Activated CD8-positive, alpha-beta T cell treated with anti-CD3 and anti-CD28 coated beads for 36 hours (primary cell): ENCODE measurements at places on chromosomes 7 and 10. TPM values are rescaled to one million over a fixed set of nuclear protein-coding genes. Genes with fewer than 3 reads are reported as not detected.

GRCh38 chr10:80260295-80261243 is 28.9 kb downstream of the MAT1A start:
- no peaks in the 10 kb centered on the region for H3K27me3 ChIP-seq
- H3K36me3 ChIP-seq: no peaks in the 10 kb centered on the region
- H3K4me1 ChIP-seq: no peaks in the 10 kb centered on the region
- H3K27ac ChIP-seq: no peak overlapping the region
- peak; percentile 40 for DNase-seq

DNA sequence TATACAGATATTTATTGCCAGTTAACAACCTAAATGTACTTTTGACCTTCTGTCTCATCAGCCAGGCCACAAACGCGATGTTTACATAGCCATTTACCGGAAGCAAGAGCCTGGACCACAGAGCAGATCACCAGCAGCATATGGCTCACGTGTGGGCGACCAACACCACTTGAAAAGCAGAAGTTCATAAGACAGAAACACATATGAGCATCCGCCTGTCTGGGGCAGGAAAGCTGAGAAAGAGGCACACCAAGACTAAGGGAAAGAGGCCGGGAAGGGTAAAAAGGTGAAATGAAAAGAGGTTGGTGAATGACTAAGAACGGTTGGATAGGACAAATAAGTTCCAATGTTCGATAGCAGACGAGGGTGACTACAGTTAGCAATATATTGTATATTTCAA is 1.3 kb downstream of the ABCB1 start:
- H3K27me3 ChIP-seq: peaks cover 8% of the 10 kb centered on the region
- peak; percentile 87 for DNase-seq
- peak overlapping the region; percentile 76 for H3K27ac ChIP-seq

GRCh38 chr7:27939893-27940292 is 199.9 kb downstream of the TAX1BP1 start:
- no peak overlapping the region for H3K27ac ChIP-seq
- no peaks in the 10 kb centered on the region for H3K36me3 ChIP-seq
- DNase-seq: no peak
- H3K27me3 ChIP-seq: no peaks in the 10 kb centered on the region

GRCh38 chr10:35218339-35218955 is 91.8 kb downstream of the CREM start:
- peak overlapping the region; percentile 37 for H3K4me3 ChIP-seq
- H3K4me1 ChIP-seq: peaks cover 43% of the 10 kb centered on the region

- DNase-seq: no peak
- no peak overlapping the region for H3K27ac ChIP-seq
- no peak overlapping the region for H3K4me3 ChIP-seq
These were observed 43.6 kb downstream of the LAMB4 start for GRCh38 chr7:108086546-108086945.

DNA sequence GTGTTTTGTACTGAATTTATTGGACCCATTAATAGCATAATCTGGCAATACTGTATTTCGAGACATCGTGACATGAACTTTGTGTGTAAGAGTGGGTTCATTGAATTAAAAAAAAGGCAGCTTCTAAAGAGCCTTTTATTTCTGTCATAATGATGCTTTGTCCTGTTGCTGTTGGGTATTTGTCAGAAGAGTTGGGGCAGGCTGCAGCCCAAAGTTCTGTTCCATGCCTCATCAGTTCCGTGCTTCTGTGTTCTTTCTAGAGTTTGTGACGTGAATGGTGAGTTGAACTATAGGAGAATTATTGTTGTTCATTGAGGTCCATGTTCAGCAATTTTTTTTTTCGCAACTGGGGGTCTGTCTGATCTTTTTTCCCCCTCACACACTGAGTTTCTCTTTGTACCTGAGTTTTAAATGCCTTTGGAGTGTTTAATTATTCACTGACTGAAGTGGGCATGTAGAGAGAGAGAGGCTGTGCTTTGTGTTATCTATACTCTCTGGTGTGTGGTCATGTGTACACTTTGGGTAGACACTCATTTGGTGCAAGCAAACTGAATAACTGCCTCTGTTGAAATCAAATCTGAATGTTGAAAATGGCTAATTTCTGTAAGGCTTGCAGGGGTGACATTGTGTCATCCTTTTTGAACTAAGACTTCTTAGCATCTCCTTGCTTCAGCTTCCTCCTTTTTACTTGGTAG is 69.8 kb downstream of the ADD3 start:
- H3K36me3 ChIP-seq: peaks cover 5% of the 10 kb centered on the region
- no peaks in the 10 kb centered on the region for H3K27me3 ChIP-seq
- H3K27ac ChIP-seq: peak overlapping the region; percentile 92
- peak; percentile 44 for DNase-seq

GRCh38 chr10:24622781-24623301 is 100.8 kb downstream of the ARHGAP21 start:
- peak overlapping the region; percentile 38 for H3K4me3 ChIP-seq
- DNase-seq: peak; percentile 20

DNA sequence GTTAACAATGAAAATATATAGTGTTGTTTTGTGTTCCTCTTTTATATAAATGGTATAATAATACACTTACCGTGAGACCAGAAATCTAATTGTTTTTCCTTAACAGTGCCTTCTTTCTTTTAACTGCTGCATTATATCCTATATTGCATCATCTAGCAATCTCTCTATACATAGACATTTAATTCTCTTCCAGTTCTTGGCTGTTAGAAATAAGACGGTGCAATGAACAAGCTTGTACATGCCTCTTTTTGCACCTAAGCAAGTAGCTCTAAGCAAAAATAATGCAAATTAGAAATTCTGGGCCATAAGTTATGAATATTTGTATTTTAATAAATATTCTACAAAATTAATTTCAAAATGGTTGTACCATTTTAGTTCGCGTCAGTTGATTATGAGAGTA is 55.9 kb upstream of the AHR start:
- H3K27me3 ChIP-seq: no peaks in the 10 kb centered on the region
- H3K27ac ChIP-seq: no peak overlapping the region
- H3K36me3 ChIP-seq: peaks cover 3% of the 10 kb centered on the region
- no peak overlapping the region for H3K4me3 ChIP-seq
- no peak for DNase-seq
- H3K4me1 ChIP-seq: peaks cover 7% of the 10 kb centered on the region

DNA sequence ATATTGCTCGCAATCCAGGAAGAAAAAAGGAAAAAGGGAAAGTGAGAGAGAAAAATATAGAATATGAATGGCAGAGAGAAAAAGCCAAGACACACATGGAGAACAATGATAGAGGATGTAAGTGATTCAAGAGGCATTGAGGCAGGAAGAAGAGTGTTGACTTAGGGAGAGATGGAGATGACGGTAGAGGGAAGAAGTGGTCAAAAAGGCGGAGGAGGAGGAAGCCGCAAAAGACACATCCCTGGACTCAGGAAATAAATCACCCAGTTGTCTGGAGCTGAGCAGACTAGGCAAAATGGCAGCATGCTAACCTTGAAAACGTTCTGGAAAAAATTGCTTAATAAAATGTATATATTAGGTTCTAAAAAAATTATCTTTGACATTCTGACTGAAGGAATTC is 17.7 kb upstream of the GPR37 start:
- peaks cover 6% of the 10 kb centered on the region for H3K27me3 ChIP-seq
- no peak overlapping the region for H3K27ac ChIP-seq
- no peaks in the 10 kb centered on the region for H3K4me1 ChIP-seq
- no peak for DNase-seq
- H3K4me3 ChIP-seq: no peak overlapping the region

DNA sequence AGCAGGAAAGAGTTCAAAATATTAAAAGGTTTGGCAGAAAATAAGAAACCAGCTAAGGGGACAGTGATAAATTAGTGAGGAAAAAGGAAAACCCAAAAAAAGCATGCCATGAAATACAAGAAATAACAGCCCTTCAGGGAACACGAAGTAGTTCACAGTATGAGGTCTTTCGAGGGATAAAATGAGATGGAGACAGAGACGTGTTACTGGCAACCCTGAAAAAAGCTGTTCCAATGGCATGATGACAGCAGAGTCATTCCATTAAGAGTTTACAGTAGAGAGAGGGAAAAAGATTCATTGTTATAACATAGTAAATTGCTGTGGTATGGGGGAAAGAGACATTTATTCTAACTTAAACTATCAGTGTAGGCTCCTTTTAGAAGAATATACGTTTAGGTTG is 391.2 kb downstream of the ANKRD7 start:
- H3K27me3 ChIP-seq: no peaks in the 10 kb centered on the region
- H3K4me1 ChIP-seq: no peaks in the 10 kb centered on the region
- no peaks in the 10 kb centered on the region for H3K36me3 ChIP-seq
- no peak overlapping the region for H3K27ac ChIP-seq
- H3K4me3 ChIP-seq: no peak overlapping the region

GRCh38 chr10:78892338-78893176 is 176.2 kb upstream of the ZMIZ1 start:
- DNase-seq: no peak
- H3K27me3 ChIP-seq: peaks cover 2% of the 10 kb centered on the region
- H3K36me3 ChIP-seq: no peaks in the 10 kb centered on the region
- no peak overlapping the region for H3K27ac ChIP-seq
- no peak overlapping the region for H3K4me3 ChIP-seq
- H3K4me1 ChIP-seq: no peaks in the 10 kb centered on the region

- peak overlapping the region; percentile 74 for H3K4me3 ChIP-seq
- H3K36me3 ChIP-seq: no peaks in the 10 kb centered on the region
- H3K27ac ChIP-seq: no peak overlapping the region
These were observed 5.7 kb downstream of the KAZALD1 start for GRCh38 chr10:101067356-101068083.

GRCh38 chr7:133633055-133633454 is 380.2 kb downstream of the EXOC4 start:
- H3K4me1 ChIP-seq: no peaks in the 10 kb centered on the region
- no peak overlapping the region for H3K27ac ChIP-seq
- H3K27me3 ChIP-seq: no peaks in the 10 kb centered on the region
- peaks cover 41% of the 10 kb centered on the region for H3K36me3 ChIP-seq
- no peak for DNase-seq

DNA sequence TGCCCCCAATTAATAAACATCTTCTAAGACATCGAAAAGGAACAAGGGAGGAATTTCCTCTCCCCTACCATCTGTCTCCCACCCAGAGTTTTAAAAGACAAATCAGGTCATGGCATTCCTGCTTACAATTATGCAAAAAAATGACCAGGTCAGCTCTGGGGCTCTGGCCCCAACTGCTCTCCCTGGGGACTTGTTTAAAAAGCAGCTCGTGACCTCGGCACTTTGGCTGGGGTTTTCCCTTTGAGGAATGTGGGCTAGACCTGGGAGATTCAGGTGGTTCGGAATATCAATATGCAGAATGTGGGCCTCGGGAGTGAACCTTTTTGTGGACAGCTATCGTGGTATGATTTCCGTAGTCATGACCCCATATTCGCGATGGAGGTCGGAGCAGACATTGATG is 648 bp upstream of the RADIL start:
- H3K4me1 ChIP-seq: peaks cover 7% of the 10 kb centered on the region
- no peak for DNase-seq
- H3K36me3 ChIP-seq: no peaks in the 10 kb centered on the region
- H3K27ac ChIP-seq: no peak overlapping the region
- H3K4me3 ChIP-seq: no peak overlapping the region

DNA sequence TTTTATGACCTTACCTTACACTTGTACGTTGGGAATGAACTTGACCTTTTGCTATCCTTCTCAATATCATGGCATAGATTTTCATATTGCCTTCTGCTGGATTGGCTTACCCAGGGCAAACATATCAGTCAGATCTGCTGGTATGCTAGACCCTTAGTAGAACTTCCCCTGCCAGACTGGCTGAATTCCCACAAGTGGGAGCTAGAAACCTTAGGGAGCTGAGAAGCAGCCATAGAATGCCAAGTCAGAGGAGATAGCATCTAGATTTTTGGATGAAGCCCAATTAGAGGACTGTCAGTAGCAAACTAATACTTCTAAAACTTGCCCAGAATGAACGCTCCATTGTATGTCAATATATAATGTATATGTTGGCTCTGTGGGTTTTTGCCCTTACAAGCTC is 385.0 kb downstream of the NXPH1 start:
- no peaks in the 10 kb centered on the region for H3K4me1 ChIP-seq
- H3K27me3 ChIP-seq: no peaks in the 10 kb centered on the region
- no peaks in the 10 kb centered on the region for H3K36me3 ChIP-seq
- H3K4me3 ChIP-seq: no peak overlapping the region

- peaks cover 16% of the 10 kb centered on the region for H3K4me1 ChIP-seq
- DNase-seq: no peak
- H3K27ac ChIP-seq: no peak overlapping the region
- H3K27me3 ChIP-seq: no peaks in the 10 kb centered on the region
- peaks cover 4% of the 10 kb centered on the region for H3K36me3 ChIP-seq
- no peak overlapping the region for H3K4me3 ChIP-seq
These were observed 4.6 kb downstream of the PWWP2B start for GRCh38 chr10:132401401-132402118.

DNA sequence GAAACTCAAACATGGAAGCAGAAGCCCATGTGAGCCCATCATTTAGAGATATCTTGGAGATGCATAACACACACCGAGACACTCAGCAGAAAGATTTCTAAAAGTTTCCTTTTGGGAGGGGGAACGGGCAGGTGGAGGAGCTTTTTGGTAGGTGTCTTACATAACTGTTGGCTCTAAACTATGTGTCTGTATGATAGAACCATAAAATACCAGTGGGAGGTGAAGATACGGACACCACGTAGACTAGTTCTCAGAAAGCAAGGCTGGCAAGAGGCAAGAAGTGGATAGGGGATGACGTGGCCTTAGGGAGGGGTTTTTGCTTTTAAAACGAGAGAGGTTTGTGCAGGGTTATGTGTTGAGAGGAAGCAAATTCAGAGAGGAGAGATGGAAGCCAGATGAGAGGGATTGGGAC is 36.5 kb downstream of the IL15RA start:
- peaks cover 17% of the 10 kb centered on the region for H3K36me3 ChIP-seq
- H3K4me1 ChIP-seq: peaks cover under 1% of the 10 kb centered on the region
- H3K4me3 ChIP-seq: no peak overlapping the region
- DNase-seq: no peak
- H3K27ac ChIP-seq: no peak overlapping the region
- no peaks in the 10 kb centered on the region for H3K27me3 ChIP-seq

The CLCN1 gene
- 0.09 TPM for total RNA-seq

The RHBDD2 gene
- 23.1 TPM for total RNA-seq

The INA gene
- 0.27 TPM for total RNA-seq

The CCDC146 gene
- 2.1 TPM for total RNA-seq

The ZNF282 gene
- total RNA-seq: 29.3 TPM

The PLXNA4 gene
- total RNA-seq: 0.18 TPM

The FAM25C gene
- total RNA-seq: not detected

The COL28A1 gene
- total RNA-seq: not detected
